ENCODE measurements at places on chromosomes 13 and 19.

DNA sequence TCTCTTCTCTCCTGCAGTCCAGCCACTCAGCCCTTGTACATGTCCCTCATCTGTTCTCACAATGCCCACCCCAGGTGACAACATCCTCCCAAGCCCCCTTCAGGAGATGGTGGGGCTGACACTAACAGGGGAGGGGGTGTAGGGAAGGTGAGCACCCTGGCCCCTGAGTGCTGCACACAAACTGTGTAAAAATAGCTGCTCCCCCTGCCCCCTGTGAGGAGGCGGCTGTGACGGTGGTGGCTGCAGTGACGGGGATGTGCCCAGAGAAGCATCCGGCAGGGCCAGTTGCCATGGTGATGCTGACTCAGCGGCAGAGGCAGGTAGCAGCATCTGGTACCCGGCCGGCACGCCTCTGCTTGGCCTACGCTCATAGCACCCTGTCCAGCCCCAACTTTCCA is 13.0 kb upstream of the JUND start:
- DNase-seq = no peak

DNA sequence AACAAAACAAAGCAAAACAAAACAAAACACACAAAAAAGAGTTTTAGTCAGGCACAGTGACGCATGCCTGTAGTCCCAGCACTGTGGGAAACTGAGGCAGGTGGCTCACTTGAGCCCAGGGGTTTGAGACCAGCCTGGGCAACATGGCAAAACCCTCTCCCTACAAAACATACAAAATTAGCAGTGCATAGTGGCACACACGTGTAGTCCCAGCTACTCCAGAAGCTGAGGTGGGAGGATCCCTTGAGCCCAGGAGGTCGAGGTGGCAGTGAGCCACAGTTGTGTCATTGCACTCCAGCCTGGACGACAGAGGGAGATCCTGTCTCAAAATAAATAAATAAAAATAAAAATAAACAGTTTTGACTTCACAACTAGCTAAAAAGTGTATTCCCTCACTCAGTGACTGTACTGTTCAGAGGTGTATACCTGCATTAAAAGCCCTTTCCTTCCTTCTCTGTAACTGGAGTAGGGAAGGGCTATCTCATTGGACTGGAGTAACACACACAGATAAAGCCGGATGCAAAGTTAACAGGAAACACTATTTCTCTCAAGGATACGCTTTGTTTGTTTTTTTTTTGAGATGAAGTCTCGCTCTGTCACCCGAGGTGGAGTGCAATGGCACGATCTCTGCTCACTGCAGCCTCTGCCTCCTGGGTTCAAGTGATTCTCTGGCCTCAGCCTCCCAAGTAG is 3.7 kb upstream of the BAX start:
- DNase-seq = no peak

DNA sequence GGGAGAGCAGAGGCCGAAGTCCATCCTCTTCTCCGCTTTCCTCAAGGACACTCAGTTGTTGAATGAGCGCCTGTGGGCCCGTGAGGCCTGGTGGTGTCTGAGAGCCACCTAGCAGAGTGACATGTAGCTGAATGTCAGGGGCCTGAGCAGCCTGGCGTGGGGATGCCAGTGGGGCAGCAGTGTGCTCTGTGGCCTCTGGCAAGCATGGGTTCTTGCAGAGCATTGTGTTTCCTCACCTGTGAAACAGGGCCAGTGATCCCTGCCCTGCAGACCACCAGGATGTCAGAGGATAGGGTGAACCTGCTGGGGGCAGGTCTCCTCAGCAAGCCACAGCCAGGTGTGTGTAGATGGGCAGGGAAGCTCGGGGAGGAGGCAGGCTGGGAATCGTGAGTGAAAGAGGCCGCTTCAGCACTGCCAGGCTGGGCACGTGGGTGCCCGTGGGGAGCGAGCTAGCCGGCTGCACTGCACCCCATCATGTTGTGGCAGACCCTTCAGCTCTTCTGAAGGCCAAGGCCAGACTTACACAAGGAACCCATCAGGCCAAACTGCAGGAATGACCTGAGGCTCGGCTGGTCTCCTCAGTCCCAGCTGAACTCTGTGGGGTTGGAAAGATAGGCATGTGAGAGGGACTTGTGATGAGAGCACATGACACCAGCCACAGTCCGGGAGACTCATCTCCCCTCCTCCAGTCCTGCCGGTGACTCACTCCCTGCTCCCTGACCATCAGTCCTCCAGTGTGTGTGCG is 5.0 kb downstream of the PPP1R37 start:
- DNase-seq = no peak

GRCh38 chr13:80118099-80118498 is 222.8 kb downstream of the SPRY2 start:
- DNase-seq = no peak

DNA sequence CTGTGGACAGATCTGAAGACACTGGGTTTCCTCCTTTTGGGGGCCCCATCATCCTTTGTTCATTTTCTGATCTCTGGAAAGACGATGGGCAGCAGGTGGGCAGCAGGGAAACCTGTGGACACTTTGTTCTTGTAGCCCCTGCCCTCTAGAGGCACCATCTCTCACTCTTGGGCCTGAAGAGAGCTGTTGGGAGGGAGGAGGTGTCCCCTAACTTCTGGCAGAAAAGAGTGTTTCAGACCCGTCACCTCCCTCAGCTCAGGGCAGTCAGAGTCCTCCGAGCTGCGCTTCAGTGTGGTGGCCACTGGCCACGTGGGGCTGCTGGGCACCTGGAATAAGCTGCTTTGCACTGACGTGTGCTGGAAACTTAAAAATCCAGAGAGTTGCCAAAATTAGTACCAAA is 26.9 kb upstream of the RNF17 start:
- no peak for DNase-seq

DNA sequence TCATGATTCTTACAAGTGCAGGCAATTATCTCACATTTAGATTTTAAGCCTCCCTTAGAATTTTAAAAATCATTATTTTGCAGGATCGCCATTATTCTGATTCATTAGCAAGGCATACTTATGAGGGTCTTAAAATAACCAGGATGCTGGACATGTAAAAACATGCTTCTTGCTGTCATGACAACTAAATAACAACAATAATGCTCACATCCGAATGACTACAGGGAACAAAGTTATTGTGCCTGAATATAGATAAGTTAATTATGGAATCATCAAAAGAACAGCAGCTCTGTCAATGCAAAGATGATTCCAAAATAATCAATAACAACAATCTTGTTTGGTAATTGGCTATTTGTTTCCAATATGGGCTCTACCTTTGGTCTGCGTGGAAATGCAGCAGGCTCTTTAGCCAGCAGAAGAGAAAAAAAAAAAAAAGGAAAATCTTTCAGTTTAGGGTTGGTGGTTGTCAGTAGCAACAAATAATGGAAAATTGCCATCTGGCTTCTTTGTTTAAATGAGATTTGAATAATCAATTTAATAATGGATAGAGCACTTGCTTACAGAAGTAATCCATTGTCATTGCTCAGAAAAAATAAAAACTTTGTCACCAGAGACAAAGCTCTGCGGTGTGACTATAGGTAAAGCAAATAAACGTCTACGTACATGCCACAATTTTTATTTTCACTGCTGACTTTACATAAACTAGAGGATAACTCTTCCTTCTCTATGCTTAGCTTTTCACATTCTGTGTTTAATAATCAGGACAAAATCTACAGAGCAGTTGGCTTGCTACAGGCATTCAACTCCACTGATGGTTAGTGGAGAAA is 468.9 kb upstream of the TSHZ3 start:
- DNase-seq = no peak

- DNase-seq = peak; percentile 94
These were observed 4.1 kb downstream of the DLL3 start for GRCh38 chr19:39502640-39503417.

- DNase-seq = no peak
These were observed 304.8 kb upstream of the MAB21L1 start for GRCh38 chr13:35781036-35782000.

- no peak for DNase-seq
These were observed 369.9 kb upstream of the SLC10A2 start for GRCh38 chr13:103436057-103436654.

DNA sequence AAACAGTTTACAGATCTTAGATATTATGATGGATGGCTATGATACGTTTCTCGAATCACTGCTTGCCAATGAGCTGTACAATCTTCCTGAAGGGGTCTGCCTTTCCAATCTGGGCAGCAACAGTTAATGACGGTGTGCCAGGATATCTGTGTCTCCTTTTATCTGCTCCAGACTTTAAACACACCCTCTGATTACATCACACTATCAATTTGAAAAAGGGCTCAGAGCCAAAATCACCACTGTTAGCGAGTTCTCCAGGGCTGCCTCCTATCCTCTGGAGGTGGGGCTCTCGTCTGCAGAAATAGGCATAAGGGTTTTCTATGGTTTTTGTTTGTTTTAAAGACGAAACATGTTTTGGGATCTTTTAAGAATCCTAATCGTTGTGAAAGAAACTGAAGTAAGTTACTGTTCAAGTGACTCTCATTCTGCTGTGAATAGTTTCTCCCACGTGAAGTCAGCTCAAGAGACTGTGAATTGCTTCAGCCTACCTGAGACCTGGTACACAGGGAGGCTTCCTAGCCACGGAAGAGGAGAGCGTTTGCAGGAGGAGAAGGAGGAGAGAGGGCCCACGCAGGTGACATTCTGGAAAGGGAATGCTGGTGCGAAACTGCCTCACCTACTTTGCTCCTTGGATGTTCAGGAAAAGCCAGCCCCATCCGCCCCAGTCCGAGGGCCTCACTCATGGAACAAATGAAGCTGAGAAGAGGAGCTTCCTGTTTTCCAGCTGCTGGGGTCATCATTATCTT is 15.2 kb upstream of the GJA3 start:
- DNase-seq = no peak

DNA sequence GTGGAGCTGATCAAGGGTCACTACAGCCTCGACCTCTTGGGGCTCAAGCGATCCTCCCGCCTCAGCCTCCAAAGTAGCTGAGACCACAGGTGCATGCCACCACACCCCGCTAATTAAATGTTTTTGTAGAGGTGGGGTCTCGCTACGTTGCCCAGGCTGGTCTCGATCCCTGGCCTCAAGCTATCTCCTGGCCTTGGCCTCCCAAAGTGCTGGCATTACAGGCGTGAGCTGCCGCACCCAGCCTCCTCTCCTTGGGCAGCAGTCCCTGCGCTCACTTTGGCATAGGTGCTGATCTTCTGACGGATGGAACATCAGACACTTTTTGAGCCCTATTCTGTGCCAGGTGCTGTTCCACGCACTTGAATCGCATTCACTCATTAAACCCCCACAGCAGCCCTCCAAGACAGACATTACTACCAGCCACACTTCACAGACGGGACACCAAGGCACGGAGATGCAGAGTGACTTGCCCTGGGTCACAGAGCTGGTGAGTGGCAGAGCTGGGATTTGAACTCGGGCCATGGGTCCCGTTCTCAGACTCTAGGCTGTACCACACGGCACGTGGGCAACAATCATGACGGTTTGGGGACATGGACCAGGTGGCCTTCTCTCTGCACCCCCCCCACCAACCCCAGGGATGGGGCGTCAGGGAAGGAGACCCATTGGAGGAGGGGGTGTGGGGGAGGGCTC is 3.2 kb downstream of the MEIS3 start:
- DNase-seq = no peak

DNA sequence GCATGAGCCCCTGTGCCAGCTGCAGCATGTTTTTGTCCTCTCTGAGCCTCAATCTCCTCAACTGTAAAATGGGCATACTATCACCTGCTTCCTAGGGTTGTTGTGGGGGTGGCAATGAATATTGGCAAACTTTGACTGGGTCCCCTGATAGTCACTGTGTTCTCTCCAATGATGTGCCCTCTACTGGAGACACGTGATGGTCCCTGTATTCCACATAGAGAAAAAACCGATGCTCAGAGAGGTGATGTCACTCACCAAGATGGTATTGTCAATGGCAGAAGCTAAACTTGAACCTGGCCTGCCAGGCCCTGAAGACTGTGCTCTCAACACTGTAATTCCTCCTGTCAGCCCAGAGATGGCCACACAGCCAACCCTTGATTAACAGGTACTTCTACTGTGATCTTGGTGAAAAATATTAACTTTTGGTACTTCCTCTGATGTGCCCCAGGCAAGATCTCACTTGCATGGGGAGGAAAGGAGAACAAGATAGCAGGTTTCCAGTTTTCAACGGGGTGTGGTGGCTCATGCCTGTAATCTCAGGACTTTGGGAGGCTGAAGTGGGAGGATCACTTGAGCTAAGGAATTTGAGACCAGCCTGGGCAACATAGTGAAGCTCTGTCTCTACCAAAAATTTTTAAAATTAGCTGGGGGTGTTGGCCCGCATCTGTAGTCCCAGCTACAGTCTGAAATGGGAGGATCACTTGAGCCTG is 3.6 kb downstream of the CEACAM20 start:
- DNase-seq = no peak

GRCh38 chr19:14595558-14595957 is 12.7 kb downstream of the CLEC17A start:
- DNase-seq = no peak

DNA sequence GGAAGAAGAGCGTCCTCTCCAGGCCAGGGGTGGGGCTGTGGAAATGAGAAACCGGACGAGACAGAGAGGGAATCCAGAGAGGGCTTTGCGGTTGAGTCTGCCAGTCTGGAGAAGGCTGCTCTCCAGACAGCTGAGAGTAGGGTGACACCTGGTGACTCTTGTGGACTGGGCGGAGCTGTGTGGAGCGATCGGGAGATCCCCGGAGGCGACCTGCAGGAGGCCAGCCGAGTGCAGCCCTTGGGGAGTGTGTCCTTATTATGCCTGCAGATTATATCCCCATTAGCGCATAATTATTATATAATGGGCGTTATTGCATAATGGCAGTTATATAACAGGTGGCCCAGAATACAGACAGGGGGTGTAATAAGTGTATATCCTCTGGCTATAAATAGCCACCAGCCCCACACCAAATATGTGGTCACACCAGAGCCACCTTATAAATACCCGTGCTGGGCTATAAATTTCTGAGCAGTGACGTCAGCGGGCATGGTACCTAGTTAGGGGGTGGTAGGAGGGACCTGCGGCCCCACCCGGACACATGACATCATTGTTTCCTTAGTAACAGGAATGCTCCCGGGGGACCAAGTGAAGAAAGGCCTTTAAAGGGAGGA is 41.2 kb downstream of the NFIX start:
- no peak for DNase-seq

Measured in GM20000 (cell line).